Fibroblast of lung (primary cell): ENCODE measurements at places on chromosomes 3 and 15. TPM values are rescaled to one million over a fixed set of nuclear protein-coding genes. Genes with fewer than 3 reads are reported as not detected.

DNA sequence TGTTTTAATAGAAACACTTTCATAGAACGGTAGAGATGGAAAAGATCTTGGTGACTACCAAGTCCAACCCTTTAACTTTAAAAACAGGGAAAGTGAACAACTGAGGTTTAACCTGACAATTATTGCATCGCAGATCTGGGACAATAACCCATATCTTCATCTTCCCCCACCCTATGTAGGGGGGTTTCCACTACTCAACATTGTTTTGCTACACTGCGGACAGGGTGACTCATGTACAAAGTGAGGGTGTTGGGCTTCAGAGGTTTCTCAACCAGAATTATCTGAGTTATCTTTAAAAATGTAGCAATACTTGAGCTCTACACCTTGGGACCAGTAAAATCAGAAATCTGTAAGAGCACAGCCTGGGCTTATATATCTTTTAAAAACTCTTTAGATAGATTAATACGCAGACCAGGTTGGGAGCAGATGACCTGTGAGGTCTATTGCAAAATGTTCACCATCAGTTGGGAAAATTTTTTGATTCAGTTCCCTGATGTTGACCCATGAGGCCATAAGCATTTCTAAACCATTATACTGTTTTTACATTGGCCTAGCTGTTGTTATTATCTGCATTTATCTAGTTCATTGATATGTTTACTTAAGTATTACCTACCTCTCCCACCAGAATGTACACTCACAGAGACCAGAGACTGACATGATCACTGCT, 103.6 kb upstream of the ICE2 start:
- no peaks in the 10 kb centered on the region for H3K27me3 ChIP-seq
- no peaks in the 10 kb centered on the region for H3K4me1 ChIP-seq
- no peaks in the 10 kb centered on the region for H3K36me3 ChIP-seq
- H3K27ac ChIP-seq, result no peak overlapping the region

- no peak overlapping the region for H3K4me3 ChIP-seq
- no peaks in the 10 kb centered on the region for H3K36me3 ChIP-seq
- H3K4me1 ChIP-seq, result peaks cover 26% of the 10 kb centered on the region
- DNase-seq, result peak; percentile 87
These were observed 38.6 kb upstream of the APH1B start for GRCh38 chr15:63238796-63239195.

GRCh38 chr3:171018156-171018935, 8.2 kb downstream of the SLC2A2 start:
- H3K27me3 ChIP-seq, result no peaks in the 10 kb centered on the region
- no peaks in the 10 kb centered on the region for H3K36me3 ChIP-seq
- no peak overlapping the region for H3K27ac ChIP-seq

GRCh38 chr3:155785662-155786295, 20.3 kb downstream of the C3orf33 start:
- DNase-seq, result no peak
- no peak overlapping the region for H3K4me3 ChIP-seq
- no peaks in the 10 kb centered on the region for H3K27me3 ChIP-seq
- H3K4me1 ChIP-seq, result no peaks in the 10 kb centered on the region
- no peaks in the 10 kb centered on the region for H3K36me3 ChIP-seq

- no peak overlapping the region for H3K4me3 ChIP-seq
- H3K4me1 ChIP-seq, result no peaks in the 10 kb centered on the region
- H3K27ac ChIP-seq, result no peak overlapping the region
- no peaks in the 10 kb centered on the region for H3K27me3 ChIP-seq
These were observed 321.6 kb downstream of the THSD4 start for GRCh38 chr15:71436854-71437253.

The ITIH1 gene
- not detected in 2 replicates for total RNA-seq

The ANKUB1 gene
- total RNA-seq, result not detected in 2 replicates

The HESX1 gene
- total RNA-seq, result 0.26 and 0.99 TPM in 2 replicates

The HRH1 gene
- total RNA-seq, result 30.6 and 32.6 TPM in 2 replicates

The SLC22A13 gene
- 0.26 and 0.33 TPM in 2 replicates for total RNA-seq

The LXN gene
- 168 and 495 TPM in 2 replicates for total RNA-seq

The UBL7 gene
- total RNA-seq, result 30.6 and 31.9 TPM in 2 replicates
